ENCODE measurements at places on chromosomes 6 and 20.
A peak's percentile ranks its signal among the peaks of the same experiment; 100 is the strongest.

- DNase-seq, result peak; percentile 19
These were observed 75.1 kb upstream of the ATXN1 start for GRCh38 chr6:16836144-16836981.

- peak; percentile 53 for DNase-seq
These were observed 794.6 kb downstream of the TFAP2A start for GRCh38 chr6:9620263-9620662.

DNA sequence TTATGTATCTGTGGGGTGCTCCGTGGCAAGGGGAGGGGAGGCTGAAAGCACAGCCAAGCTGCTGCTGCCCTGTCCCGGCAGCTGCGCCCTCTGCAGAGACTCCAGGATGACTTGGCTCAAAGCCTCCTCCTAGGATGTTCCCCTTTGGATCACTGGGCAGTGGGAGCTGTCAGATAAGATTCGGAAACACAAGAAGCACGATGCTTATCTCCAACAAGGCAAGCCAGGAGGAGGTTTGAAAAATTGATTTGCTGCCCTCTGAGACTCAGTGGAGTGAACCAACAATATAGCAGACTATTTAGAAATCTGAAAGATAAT, 776.4 kb downstream of the C6orf118 start:
- no peak for DNase-seq

- DNase-seq, result no peak
These were observed 203.0 kb downstream of the QKI start for GRCh38 chr6:163617549-163617948.

DNA sequence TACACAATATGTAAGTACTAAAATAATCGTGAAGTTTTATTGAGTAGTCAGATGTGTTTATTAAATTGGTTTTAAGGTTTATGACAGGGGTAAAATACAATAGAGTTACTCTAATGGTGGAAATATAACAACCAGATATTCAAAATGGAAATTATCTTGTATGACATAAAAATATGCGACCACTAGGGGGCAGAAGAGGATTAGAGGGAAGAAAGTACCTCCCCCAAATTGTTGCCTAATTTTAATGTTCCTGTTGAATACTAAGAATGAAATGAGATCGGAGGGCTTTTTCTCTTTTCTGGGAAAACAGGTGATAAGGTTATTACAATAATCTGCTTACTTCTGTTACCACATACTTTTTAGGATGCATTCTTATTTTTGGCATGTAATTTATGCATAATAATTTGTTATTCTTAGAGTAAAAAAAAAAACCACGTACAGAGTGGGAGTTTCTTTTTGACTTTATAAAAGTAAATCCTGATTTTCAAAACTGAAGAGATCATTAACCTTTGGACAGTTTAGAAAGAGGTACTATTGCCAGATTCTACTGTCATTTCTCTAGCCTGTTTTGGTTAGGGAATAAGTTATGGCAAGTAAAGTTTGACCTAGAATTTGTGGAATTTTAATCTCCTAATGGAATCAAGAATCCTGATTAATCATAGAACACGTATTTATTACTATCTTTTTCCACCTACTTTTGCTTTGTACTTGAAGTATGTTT, 159.2 kb downstream of the CD109 start:
- peak; percentile 76 for DNase-seq

GRCh38 chr6:37060195-37060559, 54.7 kb downstream of the FGD2 start:
- no peak for DNase-seq

- peak; percentile 33 for DNase-seq
These were observed 182.6 kb downstream of the NFATC2 start for GRCh38 chr20:51359947-51360346.

GRCh38 chr6:142485256-142485655, 183.4 kb downstream of the ADGRG6 start:
- DNase-seq, result peak; percentile 36

- no peak for DNase-seq
These were observed 573.1 kb upstream of the RNF217 start for GRCh38 chr6:124389127-124389526.

- no peak for DNase-seq
These were observed 2.0 kb downstream of the STK35 start for GRCh38 chr20:2103461-2104153.

- DNase-seq, result no peak
These were observed 159.4 kb downstream of the CDK19 start for GRCh38 chr6:110655821-110656220.

- no peak for DNase-seq
These were observed 12.8 kb upstream of the EDN1 start for GRCh38 chr6:12277386-12277785.

GRCh38 chr6:144335311-144335861, 50.3 kb downstream of the UTRN start:
- no peak for DNase-seq

DNA sequence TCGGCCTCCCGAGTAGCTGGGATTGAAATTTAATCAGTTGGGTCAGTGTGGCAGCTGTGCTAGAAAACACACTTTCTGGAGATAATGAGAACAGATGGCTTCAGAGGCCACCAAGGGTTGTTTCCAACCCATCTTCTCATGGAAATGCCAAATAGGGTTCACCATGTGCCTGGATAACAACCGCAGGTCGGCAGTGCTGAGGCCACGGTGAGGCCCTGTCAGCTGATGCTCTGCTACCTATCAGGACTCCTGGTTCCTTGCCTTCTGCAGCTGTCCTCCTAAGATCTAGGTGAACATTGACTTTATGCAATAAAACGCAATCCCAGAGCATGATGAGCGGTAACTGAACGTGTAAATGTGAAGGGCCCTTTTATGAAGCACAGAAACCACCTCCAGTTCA, 139.3 kb upstream of the SNX9 start:
- no peak for DNase-seq

GRCh38 chr20:23119456-23120216, 33.5 kb upstream of the CD93 start:
- no peak for DNase-seq

DNA sequence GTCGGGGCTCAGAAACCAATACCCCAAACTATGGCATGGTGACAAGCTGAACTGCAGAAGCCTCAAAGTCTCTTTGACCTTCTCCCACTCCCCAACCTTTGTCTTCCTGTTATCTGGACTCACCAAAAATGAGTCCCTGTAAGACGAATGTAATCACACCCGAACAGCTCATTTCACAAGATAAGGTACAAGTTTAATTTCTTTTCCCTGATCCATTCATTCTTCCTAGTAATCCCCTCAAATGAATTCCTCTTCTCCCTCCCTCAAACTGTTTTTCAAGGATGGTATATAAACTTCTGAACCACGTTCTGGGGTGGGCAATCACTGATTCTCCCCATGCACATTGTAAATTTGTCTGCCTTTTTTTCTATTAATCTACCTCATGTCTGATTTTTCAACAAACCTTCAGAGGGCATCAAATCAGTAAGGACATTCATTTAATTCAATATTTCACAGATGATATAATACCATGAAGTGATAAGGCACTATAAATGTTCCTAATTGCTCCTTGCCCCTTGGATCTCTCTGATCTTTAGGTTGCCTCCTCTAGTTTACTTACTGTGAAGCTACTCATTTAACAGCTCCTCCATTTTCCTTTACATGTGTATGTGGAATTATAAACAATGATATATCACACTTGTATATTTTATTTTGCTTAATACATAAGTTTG, 77.2 kb downstream of the OR2B2 start:
- no peak for DNase-seq

DNA sequence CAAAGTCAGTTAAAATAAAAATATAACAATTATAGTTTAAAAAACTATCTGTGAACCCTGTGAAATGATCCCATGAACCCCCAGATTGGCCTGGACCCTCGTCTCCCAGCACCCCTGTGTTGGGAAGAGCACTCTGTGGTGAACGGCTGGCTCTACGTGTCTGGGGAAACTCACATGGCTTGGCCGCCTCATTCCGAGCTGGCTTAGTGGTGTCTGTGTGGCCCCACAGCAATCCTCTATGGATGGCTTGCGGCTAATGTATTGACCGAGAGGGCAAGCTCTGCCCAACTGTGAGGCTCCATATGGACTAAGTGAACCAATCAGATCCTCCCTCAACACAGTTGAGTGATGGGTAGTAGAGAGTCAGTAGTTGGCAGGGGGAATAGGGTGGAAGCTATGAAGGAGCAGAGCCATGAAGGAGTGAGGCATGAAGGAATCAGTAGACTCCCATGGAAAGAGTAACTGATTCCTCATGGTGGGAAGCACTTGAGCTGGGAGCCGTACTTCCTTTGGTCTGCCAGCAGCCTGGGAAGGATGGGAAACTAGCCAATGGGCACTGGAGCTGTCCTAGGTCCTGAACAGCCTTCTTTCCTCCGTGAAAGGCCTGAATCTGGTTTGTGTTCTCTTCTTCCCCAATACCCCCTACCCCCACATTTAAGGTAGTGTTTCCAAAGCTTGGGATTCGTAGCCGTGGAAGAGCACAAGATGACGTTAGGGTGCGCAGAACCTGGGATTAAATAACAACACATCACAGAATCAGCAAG, 21.6 kb upstream of the ZNF831 start:
- DNase-seq, result peak; percentile 36

DNA sequence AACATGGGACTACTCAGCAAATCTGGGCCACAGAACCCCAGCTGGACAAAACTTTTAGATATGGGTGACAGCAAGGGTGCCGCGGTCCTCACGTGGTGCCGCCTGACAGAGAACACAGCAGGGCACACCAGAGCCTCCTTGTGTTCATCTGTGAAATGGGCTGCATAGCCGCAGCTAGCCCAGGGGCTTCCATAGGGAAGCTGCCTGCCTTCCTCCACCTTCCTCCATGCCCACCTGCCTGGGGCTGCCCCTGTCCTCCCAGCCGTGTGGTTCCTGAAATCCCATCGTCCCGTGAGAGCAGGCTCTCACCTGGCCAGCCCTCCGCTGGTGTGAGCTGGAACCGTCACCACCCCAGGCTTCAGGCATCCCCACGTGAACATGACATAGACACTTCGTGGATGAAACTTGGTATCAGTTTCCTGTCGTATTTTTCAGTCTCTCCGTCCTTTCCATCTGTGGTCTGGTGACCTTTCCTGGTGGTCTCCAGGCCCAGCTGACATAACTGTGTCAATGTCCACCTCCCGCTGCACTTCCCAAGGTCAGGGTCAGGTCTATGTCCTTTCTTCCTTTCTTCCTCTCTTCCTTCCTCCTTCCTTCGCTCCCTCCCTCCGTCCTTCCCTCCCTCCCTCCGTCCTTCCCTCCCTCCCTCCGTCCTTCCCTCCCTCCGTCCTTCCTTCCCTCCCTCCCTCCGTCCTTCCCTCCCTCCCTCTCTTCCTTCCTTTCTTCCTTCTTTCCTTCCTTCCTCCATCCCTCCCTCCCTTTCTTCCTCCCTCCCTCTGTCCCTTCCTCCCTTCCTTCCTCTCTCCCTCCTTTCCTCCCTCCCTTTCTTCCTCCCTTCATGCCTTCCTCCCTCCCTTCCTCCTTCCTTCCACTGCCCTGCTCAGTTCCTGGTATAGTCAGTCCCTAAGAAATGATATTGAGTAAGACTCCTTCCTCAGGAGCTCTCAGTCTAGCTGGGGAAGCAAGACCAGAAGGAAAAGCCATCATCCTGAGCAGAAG, 78.8 kb downstream of the GRM4 start:
- no peak for DNase-seq

DNA sequence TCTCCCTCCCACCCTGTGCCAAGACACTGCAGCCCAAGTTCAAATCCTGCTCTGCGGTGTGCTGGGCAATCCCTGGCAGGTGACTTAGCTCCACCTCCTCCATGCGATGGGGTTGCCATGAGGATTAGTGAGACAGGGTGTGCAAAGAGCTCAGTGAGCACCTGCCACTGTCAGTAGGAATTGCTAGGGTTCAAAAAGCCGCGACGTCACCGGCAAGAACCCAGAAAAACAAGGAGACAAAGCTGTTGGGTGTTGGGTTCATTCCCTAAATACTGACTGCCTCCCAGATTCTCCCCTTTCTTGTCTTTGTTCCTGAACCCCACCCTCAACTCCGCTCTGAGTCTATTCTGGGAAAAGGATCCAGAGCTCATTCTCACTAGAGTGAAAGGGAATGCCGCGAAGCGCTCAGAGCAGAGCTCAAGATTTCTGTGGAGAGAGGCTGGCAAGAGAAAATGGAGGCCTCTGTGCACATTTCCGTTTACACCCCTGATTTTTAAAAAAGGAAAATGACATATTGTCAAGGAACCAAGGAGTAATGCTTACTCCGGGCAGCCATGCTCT, 13.3 kb downstream of the PMEPA1 start:
- no peak for DNase-seq

- no peak for DNase-seq
These were observed 47.0 kb downstream of the COL19A1 start for GRCh38 chr6:69913361-69913760.

DNA sequence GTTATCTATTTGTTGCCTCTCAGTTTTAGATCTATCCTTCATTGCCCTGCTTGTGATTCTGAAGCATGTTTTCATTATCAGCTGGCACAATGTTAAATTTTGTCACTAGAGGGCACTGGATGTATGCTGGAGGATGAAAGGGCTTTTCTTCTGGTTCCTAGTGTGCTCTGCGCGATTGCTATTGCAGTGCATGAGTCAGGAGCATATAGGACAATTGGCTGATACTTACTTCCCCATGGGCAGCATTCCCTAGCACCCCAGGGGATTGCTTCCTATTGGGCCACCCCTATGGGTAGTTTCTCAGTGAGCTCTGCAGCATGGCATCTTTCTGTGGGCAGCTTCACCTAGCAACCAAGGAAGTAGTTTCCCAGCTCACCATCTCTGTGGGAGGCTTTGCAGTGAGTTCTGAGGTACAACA, 280.3 kb upstream of the SYNCRIP start:
- DNase-seq, result peak; percentile 62

GRCh38 chr6:139879823-139880356, 505.4 kb upstream of the CITED2 start:
- no peak for DNase-seq

GRCh38 chr6:81625216-81625615, 127.3 kb downstream of the TENT5A start:
- DNase-seq, result no peak

GRCh38 chr20:6439737-6440442, 317.1 kb upstream of the FERMT1 start:
- DNase-seq, result no peak

DNA sequence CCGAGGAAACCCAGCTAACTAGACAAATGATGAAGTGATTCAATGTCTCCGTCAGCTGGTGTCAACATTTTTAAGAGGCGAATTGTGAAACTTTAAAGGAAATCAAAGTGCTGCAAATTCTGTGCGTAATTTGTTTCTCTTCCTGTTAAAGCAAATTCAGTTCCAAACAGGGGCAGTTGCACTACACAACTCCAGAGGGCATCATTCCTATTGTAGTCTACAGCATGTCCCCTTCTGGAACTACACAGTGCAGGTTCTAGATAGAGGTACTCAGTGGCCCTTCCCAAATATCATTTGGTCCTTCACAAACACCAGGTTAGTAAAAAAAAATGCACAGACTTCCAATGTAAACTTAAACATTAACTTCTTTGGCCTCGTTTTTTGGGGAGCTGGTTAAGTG, 38.3 kb upstream of the SMLR1 start:
- DNase-seq, result no peak

- no peak for DNase-seq
These were observed 45.1 kb upstream of the FRMD1 start for GRCh38 chr6:168124158-168124557.

DNA sequence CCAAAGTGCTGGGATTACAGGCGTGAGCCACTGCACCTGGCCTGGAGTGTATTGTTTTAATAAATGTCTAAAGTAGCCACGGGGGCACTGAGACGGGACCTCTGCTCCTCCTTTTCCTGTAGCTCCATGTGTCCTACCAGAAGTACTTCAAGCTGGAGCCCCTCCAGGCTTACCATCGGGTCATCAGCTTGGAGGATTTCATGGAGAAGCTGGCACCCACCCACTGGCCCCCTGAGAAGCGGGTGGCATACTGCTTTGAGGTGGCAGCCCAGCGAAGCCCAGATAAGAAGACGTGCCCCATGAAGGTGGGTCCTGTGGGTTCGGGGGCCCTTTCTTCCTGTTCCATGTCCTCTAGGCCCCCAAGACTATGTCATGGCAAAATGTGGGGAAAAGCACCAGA, 7.5 kb downstream of the POFUT1 start:
- no peak for DNase-seq

All from ELR (cell line).